ENCODE measurements at places on chromosomes 12 and 14.

DNA sequence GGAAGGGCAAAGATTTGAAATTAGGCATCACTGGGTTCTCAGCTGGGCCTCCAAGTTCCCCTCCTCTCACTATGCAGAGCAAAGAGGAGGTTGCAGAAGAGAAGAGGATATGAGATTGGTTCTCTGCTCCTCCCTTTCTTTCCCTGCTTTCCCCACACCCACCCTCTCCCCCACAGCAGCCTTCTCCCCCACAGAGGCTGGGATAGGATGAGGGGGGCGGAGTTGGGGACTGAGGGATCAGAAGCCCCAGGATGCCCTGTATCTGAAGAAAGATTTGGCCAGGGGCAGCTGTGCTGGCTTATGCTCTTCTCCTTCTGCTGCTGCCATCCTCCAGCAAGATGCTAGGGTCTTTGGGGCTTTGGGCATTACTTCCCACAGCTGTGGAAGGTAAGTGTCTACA lies at the start of gene AMHR2:
Gene AMHR2, plus strand, starts transcription at position 259 of the 400 bp plus-strand sequence. Its CDS starts 80 bp downstream, at position 339.
- DNase-seq: no peak

DNA sequence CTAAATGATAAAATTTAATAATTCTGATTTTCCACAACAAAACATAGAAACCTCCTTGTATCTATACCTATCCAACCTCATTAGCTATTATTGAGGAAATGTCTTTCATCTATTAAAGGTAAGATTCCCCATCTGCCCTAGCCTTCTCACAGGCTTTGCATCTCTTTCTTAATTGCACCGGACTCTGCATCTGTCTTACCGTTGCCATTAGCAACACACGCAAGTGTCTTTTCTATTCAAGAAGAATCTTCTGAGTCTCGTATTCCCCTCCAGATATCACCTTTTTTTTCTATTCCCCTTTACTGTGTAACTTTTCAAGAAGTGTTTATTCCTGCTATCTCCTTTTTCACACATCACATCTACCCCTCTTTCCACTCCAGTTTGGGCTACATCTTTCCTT lies 500.0 kb downstream of the NOVA1 start:
- no peak for DNase-seq

DNA sequence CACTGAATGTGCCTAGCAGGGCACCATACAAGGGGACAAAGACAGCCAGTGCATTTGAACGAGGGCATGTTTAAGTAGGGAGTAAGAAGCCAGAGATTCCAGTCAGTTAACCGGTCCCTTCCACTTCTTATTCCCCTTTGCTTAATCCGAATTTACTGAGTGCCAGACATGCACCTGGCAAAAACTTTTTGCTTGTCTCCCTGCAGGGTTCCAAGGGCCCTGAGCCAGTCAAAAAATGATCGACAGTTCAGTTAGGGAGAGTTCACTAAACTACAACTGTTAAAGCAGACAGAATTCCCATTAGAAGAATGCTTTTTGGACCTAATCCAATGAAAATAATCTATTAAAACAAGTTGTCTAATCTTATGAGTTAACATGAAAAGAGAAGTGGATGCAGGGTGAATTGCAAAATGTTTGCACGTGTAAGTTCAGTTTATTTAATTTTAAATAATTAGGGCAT lies 193.8 kb downstream of the TMTC2 start:
- DNase-seq: no peak

DNA sequence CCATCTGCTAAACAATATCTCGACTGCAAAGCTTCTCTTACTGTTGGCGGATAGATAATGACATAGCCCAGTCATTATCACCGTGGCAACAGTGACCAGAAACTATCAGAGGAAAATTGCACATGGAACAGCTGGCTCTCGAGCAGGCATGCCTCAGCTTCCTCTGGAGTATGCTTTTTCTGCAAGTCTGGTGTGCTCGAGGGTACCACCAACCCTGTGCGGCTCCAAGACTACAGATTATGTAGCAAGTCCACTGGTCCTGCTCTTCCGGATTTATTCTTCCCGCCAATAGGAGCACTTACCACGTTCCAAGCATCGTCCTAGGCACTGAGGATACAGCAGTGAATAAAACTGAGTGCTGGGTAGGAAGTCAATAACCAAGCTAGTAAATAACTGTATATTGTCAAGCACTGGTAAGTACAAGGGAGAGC lies 1.4 kb upstream of the GLRX5 start:
- DNase-seq: no peak

- DNase-seq: no peak
These were observed 50.2 kb downstream of the SLC8B1 start for GRCh38 chr12:113284751-113285150.

DNA sequence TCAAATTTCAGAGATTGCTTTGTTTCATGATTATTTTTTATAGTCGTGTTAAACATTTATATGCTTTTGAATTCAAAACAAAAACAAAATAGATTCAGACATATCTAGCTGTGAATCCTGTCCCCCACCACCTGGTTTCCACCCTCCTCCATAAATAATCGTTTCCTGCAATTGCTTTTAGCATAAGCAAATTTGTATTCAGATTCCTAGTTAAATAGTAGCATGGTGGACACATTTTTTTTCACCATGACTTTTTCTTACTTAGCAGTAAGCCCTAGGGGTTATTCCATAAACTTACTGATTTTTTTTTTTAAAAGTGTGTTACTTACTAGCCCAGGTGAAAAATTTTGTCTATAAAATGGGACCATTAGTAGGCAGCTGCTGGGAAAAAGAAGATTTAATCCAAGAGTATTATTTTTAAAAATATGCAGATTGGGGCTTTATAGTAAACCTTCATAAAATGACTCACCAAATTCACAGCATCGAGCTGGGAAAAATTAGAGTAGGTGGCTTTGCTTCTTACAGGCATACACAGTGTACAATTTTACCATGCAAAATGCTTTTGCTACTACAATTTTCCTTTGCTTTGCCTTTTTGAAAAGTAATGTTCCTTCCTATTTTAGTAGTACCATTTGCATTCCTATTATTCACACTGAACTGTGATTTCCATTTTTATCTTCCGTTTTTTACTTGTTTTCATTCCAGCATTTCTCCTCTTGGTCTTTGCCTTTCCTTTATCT lies 117.8 kb downstream of the BTG1 start:
- no peak for DNase-seq
